MCF 10A (cell line): ENCODE measurements at places on chromosomes 7 and 10. TPM values are rescaled to one million over a fixed set of nuclear protein-coding genes. Genes with fewer than 3 reads are reported as not detected.

The TMEM209 gene
- 38.3 and 45.3 TPM in 2 replicates for total RNA-seq

The EPDR1 gene
- total RNA-seq: not detected in 2 replicates

The SFRP4 gene
- total RNA-seq: not detected in 2 replicates

GRCh38 chr10:112969542-112969941, 19.5 kb downstream of the TCF7L2 start:
- peaks cover 19% of the 10 kb centered on the region for H3K4me1 ChIP-seq
- no peaks in the 10 kb centered on the region for H3K27me3 ChIP-seq
- H3K27ac ChIP-seq: no peak overlapping the region
- no peak for DNase-seq
- no peak overlapping the region for H3K4me3 ChIP-seq

The EN2 gene
- not detected in 2 replicates for total RNA-seq

The DNAH11 gene
- 0.81 and 0.91 TPM in 2 replicates for total RNA-seq

DNA sequence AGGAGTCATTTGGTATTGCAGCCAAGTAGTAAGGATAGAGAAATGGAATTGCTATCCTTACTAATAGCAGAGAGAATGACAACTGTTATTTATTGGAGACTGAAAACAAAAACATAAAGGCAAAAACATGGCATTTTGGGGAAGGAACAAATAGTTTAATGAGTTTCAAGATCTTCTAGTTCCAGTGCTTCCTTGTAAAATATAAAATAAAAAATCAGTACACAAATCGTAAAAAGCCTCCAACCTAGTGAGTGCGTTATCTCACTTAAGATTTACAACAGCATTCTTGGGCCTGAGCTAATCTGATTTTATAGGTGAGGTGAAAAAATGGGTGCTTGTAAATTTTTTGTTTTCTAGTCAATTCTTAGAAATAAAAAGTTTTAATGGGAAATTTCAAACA, 3.3 kb downstream of the RBM33 start:
- no peak overlapping the region for H3K4me3 ChIP-seq
- DNase-seq: no peak
- peaks cover 6% of the 10 kb centered on the region for H3K36me3 ChIP-seq
- H3K27ac ChIP-seq: no peak overlapping the region
- H3K27me3 ChIP-seq: no peaks in the 10 kb centered on the region

- no peak overlapping the region for H3K4me3 ChIP-seq
- no peaks in the 10 kb centered on the region for H3K4me1 ChIP-seq
- no peaks in the 10 kb centered on the region for H3K27me3 ChIP-seq
- no peak for DNase-seq
Measured at GRCh38 chr7:155764438-155764793, 47.8 kb downstream of the SHH start.

The LIPF gene
- total RNA-seq: not detected in 2 replicates

The AMZ1 gene
- total RNA-seq: not detected in 2 replicates

The PPP1R3A gene
- not detected in 2 replicates for total RNA-seq
